ENCODE measurements at places on chromosomes 4 and X.
A peak's percentile ranks its signal among the peaks of the same experiment; 100 is the strongest.

GRCh38 chr4:7202411-7202810, 10.1 kb downstream of the SORCS2 start:
- no peak for DNase-seq

GRCh38 chr4:31045724-31046318, 325.7 kb downstream of the PCDH7 start:
- DNase-seq: no peak

GRCh38 chr4:86184216-86184900, 175.5 kb downstream of the MAPK10 start:
- peak; percentile 7 for DNase-seq

DNA sequence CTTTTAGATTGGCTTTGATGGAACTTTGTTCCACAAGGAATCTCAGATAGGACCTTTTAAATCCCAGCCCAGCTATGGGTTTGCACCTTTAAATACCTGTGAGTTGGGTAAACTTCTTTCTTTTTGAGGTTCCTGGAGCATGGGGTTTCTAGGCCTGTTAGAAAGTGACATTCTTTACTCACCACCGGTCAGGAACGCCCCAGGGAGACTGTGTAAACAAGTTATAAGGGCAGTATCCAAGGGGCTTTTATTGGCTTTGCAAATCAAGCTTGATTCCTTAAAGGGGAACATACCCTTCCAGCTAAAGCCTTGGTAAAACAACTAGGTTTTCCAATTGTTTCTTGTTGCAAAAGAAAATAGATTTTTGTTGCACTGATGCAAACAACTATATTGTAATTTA, 93.4 kb downstream of the TENT5D start:
- DNase-seq: no peak

DNA sequence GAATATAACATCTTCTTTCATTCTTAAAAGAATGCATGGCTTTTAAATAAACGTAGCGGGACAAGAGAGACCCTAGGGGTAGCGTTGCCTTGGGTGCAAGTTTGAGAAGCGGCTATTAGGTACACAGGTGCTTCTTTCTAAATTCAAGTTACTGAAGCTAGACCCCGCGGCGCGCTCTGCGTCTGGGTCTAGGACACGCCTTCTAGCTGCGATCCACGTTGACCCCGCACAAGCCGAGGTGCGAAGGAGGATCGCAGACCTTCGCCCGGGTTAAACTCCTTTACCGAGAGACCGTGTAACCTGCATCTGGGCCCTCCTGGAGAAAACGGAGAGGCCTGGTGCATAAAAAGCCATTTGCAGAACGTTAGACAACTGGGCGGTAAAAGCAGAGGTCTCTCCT, 25.5 kb upstream of the EXOC1L start:
- no peak for DNase-seq

- no peak for DNase-seq
Measured at GRCh38 chr4:180680305-180680704, 1562.9 kb upstream of the TENM3 start.

DNA sequence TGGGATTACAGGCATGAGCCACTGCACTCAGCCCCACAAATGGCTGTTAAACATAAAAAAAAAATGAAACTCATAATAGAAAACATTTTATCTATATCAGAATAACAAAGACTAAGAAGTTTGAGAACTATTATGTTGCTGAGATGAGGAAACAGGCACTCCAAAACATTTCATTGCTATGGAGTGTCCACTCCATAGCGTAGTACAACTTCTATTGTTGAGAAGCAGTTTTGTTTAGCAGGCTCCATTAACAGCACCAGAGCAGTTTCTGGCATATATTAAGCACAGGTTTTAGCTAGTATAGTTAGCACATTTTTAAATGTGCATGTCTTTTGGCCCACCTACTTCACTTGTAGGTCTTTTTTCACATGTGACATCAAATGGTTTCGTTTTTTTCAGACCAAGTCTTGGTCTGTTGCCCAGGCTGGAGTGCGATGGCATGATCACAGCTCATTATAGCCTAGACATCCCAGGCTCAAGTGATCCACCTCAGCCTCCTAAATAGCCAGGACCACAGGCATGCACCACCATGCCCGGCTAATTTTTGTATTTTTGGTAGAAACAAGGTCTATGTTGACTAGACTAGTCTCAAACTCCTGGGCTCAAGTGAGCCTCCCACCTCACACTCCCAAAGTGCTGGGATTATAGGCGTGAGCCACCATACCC, 5.8 kb downstream of the HMGB2 start:
- no peak for DNase-seq

GRCh38 chrX:135893294-135893817, at the start of the genes CT45A10 and SAGE1:
Gene CT45A10, minus strand, starts transcription at chrX:135893444. Its CDS starts 8,100 bp downstream, at chrX:135885344.
Gene SAGE1, plus strand, starts transcription at chrX:135893716. Its CDS starts 2,527 bp downstream, at chrX:135896243.
- DNase-seq: no peak

DNA sequence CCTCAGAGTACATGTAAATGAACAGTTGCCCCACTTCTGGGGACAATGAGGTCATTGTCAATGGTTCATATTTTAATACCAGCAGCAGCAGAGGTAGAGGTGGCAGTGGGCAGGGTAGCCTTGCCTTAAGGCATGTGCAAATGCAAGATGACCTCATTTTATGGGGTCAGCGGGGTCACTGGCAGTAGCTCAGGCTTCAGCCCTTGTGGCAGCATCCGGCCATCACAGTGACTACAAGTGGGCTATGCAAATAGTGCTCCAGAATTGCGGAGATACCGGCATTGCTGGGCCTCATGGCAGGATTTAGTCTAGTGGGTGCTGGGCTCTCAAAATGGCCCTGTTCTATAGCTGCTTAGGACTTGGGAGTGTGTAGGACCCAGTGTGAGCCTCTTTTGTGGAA, 144.7 kb downstream of the FAM47A start:
- no peak for DNase-seq

GRCh38 chr4:87005369-87005689, 70.5 kb downstream of the AFF1 start:
- no peak for DNase-seq

- DNase-seq: no peak
Measured at GRCh38 chr4:2754848-2755819, 1.0 kb downstream of the TNIP2 start.
